NCI-H1105 treated with DMSO at 0.1 percent for 48 hours (cell line): ENCODE measurements at places on chromosomes 3 and 15.

DNA sequence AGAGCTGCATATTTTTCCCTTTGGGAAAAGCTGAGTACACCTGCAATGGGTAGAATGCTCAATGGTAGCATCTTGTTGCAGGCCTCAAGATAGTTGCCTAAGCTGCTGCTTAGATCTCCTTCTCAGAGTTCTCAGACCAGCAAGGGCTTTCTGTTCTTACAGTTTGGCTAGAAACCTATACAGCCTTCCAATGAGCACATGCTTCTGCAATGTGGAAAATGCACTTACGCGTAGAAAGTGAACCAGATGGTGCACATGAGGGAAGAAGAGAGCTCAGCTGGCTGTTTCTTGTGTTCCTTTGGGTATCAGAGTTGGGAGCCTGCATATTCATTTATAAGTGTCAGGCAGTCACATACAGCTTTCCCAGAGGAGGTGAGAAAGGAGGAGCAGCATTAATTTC is 136.4 kb downstream of the B3GALNT1 start:
- DNase-seq: no peak

DNA sequence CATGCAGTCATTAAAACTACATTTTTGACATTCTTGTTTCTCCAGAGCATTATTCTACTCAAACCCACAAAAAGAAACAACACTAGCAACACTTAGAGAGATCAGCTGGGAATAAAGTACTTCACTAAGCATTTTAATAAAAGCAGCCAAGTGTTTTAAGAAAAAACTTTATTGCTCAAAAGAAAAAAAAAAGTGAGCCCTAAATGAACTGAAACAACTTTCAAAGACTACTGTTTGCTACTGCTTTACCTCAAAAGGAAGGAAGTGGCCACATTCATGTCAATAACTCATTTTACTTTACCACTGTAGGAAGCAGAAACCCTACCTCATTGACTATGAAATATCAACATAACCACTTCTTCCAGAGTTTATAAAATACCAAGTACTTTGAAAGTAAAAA is 91.3 kb downstream of the UACA start:
- no peak for DNase-seq

DNA sequence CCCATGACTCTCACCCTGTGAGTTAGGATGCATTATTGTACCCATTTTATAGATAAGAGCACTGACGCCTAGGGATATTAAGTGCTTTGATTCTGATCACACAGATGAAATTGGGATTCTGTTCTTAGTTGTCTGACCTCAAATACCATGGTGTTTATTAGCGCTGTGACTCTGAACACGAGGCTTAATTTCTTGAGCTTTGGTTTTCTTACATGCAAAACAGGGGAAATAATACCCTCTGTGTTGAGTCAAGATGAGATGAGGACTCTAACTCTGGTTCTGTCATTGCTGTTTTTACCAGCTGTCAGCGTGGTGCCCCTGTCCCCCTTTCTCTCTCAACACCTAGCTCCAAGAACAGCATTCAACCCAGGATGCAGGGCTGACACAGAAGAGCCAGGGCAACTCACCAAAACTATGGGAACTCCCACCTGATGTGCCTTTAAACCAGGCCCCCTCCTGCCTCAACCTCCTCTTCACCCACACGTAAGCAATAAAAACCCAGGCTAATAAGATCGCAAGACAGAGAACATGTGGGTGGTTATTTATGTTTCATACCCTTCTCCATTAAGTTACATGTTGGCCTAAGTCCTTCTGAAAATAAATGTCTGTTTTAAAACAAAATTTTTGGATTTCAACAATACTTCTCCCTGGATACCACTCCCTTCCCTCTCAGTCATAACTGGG is 100.1 kb upstream of the SPATA12 start:
- DNase-seq: no peak

DNA sequence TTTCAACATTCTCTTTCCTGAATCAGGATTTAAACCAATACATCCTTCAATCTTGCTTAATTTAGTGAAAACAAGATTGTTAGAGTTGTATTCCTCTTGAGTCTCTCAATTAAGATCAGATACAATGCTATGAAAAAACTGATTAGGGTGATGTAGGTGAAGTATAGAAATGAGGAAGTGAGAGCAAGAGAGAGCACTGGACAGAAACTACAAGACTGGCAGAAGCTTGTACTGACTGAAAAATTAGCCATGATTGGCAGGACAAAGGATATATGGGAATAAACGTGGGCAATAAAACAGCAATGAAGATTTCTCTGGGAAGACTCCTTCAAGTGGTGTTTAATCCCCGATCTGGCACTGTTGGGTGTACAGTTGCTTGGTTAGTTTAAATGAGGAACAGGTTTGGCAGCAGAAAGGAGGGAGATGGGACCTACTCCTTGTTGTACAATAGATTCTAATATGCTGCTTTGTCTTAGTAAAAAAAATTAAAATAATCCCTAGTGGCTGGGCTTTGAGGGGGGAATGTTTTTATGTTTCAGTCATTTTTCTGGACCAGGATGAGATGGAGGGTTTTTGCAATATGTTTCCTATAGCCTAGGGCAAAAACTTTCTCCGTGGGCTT is 252.7 kb downstream of the SLC9A9 start:
- DNase-seq: no peak

GRCh38 chr3:40951636-40952035 is 247.7 kb upstream of the CTNNB1 start:
- no peak for DNase-seq

DNA sequence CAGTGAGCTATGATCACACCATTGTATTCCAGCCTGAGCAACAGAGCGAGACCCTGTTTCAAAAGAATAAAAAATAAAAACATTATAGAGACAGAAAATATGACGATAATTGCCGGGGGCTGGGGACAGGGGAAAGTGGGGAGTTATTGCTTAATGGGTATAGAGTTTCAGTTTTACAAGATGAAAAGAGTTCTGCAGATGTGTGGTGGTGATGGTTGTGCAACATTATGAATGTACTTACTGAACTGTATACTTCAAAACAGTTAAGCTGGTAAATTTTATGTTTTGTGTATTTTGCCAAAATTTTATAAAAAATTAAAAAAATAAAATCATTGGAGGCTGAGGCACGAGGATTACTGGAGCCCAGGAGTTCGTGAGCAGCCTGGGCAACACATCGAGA is 24.8 kb upstream of the ZNF774 start:
- no peak for DNase-seq
